ENCODE measurements at places on chromosomes 6 and 20.
A peak's percentile ranks its signal among the peaks of the same experiment; 100 is the strongest.

- peak; percentile 46 for DNase-seq
Measured at GRCh38 chr6:21953831-21954801, 342.7 kb downstream of the PRL start.

GRCh38 chr6:44028789-44029310 lies 98.4 kb downstream of the MRPL14 start:
- no peak for DNase-seq

DNA sequence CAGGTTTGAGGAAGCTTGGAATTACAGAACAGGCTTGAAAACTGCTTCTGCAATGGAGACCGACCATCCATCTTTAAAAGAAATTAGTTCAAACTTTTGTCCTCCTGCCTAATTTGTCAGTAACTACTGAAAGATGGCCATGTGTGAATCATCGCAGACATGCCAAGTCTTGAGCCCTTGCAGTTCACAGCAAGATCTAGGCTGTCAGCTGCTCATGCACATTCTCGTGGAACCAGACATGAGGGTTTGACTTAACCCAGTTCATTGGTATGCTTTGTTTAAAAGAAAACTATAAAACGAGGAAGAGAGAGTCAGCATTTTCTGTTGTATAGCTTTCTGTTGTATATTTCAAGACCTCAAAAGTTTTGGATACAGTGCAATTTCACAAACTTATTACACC lies 74.0 kb upstream of the SAMD5 start:
- no peak for DNase-seq

DNA sequence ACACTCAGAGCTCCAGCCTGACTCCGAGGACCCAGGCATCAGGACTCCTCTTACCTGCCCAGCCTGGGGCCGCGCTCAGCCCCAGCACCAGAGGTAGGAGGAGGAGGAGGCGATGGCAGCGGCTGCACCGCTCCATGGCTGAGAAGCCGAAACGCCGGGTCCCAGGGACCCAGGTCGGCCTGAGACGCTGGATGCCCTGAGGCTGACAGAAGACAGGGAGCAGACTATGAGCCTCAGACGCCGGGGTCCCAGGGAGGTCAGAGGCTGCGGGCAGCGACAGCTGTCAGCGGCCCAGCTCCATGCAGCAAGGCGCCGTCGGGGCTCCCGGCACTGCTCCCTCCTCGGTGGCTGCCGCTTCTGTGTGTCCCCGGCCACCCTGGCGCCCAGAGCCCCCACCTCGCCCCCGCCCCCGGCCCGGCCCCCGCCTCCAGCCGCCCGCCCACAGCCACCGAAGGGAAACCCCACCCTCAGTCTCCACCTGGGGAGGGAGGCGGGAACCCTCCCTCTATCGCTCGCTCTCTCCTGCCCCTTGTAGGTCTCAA lies at the start of gene COL11A2:
TSS of gene COL11A2 (minus strand) at position 363 of the 542 bp plus-strand sequence. CDS start at position 136, 227 bp downstream.
- no peak for DNase-seq

DNA sequence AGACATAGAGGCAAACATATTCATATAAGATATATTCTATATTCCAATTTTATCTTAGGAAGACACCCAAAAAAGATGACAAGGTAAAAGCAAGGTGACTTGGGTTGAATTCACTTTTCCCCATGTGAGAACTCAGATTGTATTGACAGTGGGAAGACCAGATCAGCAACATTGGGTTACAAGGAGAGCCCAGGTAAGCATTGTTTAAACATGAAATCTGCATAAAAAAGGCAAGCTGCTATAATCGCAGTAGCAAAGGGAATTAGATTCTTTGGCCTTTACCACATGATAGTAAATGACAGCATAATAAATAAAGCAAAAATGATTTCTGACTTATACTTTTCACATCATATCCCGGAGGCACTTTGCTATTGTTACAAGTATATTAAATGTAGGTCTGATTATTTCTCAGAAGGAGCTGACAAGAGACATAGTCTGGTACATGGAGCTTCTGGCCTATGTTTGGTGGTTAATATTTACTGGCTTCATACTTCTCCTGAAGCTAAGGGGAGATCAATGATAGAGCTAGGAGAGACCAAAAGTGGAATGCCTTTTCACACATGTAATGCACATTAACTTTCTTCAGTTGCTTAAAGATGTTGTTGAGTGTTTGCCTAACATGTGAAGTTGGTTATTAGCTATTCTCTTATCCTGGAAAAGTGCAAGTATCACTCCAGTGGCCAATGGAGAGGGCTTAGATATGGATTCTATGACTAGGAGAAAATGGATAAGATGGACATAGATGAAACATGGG lies 53.1 kb upstream of the EEF1E1 start:
- no peak for DNase-seq

DNA sequence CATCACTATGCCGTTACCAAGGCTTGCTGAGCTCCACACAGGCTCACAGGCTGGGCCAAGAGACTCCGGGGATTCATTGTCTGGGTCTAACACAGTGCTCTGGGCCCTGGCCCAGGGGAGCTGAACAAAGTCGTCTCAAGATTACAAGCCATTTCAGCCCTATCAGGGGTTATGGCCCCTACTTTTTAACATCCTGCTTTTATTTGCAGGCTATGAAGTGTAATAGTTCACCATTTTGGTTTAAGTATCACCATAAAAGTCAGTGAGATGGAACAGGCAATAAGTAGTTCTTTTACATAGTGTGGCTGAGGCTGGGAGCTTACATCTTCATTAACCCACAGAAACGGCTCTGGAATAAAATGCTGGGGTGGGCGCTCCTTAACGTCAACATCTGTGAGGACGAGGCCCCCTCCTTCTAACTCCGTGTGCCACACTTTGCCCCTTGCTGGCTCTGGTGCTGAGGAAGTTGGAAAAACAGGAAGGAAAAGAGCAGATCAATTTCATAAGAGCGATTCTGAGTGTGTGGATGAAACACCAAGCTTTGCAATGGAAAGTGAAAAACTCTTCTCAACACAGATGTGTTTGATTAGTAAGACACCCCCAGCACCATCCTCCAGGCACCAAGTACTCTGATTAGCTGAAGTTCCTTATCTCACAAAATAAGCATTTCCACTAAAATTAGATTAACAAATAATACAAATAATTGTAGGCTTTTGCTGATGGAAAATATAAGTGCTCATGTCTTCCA lies 447.3 kb downstream of the MAFB start:
- peak; percentile 72 for DNase-seq

- DNase-seq = no peak
Measured at GRCh38 chr20:21706261-21707195, 1.1 kb downstream of the PAX1 start.

- DNase-seq = no peak
Measured at GRCh38 chr20:48585061-48585870, 242.5 kb downstream of the PREX1 start.

GRCh38 chr6:134381959-134382358 lies 64.0 kb upstream of the SGK1 start:
- DNase-seq = no peak

DNA sequence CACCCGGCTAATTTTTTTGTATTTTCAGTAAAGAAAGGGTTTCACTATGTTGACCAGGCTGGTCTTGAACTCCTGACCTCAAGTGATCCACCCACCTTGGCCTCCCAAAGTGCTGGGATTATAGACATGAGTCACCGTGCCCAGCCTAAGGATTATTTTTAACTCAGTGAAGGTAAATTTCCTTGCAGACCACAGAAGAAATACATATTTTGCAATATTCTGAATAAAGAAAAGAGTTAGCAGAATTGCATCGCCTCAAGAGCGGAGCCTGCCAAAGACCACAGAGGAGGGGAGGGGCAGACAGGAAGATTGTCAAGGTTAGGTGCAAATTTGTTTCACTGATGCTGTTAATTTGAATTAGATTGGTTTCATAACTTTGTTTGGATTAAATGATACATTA lies 47.4 kb downstream of the SOD2 start:
- no peak for DNase-seq

DNA sequence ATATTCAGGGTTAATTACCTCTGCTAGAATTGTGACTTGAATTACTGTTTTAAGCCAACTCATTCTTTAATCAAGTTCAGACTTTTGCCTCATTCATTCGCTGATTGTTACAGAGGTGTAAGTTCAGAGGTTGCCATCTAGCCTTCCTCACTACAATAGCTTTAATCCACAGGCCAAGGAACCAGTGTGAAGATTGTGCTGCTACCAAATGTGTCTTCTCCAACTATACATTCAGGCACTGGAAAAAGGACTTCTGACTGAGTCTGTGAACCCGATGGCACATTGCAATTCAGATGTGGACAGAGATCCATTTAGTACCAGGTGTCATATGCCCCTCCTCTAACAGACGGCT lies 111.2 kb upstream of the ADGRF1 start:
- no peak for DNase-seq

GRCh38 chr20:58571693-58572427 lies 56.7 kb upstream of the APCDD1L start:
- no peak for DNase-seq

GRCh38 chr6:7112741-7113313 lies 5.1 kb downstream of the RREB1 start:
- peak; percentile 69 for DNase-seq

- DNase-seq = peak; percentile 34
Measured at GRCh38 chr6:13710552-13711323, 897 bp downstream of the RANBP9 start.

- DNase-seq = no peak
Measured at GRCh38 chr6:138821519-138821918, 25.6 kb downstream of the ECT2L start.

- DNase-seq = no peak
Measured at GRCh38 chr6:43766500-43766853, 3.5 kb upstream of the VEGFA start.

DNA sequence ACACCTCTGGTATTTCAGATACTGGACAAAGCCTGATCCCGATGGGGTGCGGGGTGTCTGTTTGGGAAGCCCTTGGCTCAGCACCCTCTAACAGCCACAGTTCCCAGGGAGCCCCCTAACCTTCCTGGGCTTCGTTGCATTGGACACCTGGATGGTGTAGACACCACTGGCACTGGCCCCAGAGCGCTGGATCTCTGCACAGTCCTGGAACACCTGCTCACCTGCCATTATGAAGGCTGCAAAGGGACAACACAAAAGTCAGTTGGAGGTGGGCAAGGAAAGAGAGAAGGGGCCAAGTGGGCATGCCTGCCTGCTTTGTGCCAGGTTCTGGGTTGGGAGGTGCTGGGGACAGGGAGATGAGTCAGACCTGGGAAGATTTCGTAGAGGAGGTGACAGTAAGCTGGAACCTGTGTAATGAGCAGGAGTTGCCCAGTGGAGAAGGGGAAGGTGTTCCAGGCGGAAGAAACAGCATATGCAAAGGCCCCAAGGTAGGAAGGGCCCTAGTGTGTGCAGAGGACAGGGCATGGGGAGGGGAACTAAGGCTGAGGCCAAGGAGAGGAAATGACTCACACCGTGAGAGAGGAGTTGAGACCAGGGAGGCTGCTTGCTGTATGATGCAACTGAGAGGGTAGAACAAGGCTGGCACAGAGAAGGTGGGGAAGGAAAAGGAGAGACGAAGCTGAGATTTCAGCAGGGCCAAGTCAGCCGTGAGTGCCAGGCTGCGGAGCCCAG lies 34.9 kb downstream of the ANGPT4 start:
- peak; percentile 87 for DNase-seq

DNA sequence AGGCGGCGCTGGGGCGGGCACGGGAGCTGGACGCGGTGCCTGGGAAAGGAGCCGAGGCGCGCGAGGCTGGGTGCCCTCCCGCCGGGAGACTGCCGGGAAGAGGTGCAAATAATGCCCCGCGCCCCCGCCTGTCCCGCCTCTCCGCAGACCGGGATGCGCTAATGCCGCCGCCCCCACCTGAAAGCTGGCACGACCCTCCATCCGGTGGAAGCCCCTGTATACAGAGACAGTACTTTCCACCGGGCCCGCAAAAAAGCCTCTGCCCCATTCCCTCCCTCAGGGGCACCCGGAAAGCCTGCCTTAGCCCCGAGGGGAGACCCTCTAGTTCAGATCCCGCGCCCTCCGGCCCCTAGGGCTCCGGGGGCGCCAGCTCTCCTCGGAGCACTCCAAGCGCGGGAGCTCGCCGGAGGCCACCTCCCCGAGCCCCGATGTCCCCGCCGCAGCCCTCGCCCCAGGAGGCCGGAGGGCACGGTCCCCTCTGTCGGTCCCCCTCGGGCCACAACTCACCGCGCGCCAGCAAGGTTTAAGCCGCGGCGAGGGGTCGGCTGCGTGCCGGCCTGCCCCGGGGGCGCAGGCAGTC lies 1.2 kb downstream of the GRM4 start:
- DNase-seq = no peak

All from suppressor macrophage treated with lipopolysaccharide for 1 hour (primary cell).